Activated effector memory CD4-positive, alpha-beta T cell treated with Interleukin-2 at 50 U/mL for 16 hours (primary cell): ENCODE measurements at places on chromosomes 1 and 21.

GRCh38 chr1:221878134-221878533 lies 136.2 kb upstream of the DUSP10 start:
- no peak for DNase-seq

GRCh38 chr1:233097959-233098580 lies 147.7 kb downstream of the NTPCR start:
- no peak for DNase-seq

DNA sequence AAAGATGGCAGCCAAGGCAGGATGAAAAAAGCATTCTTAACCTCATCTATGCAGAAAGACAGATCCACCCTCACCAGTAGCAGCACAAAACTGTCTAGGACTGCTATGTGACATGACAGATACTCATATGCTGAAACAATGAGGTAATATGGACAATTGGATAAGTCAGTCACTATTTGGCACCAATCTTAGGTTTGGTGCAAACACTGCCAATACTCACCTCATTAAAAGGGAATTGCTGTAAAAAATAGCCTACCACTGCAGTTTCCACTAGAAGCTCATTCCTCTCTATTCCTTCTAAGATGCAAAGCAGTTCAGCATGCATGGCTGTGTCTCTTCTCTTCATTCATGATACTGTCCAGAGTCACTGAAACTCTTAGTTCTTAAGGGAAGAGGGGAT lies 91.7 kb downstream of the TBX15 start:
- no peak for DNase-seq

DNA sequence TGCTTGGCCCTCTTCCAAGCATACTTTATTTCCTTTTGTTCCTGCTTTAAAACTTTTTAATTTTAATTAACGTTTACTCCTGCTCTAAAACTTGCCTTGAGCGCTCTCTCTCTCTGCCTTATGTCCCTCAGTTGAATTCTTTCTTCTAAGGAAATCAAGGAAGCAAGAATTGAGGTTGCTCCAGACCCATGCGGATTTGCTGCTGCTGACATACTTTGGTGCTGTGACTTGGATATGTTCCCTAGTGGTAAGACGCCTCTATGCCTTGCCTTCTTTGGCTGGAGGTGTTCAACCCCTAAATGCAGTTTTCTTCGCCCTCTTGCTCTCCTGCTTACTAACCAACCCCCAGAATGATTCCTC lies 148.1 kb downstream of the ADSS2 start:
- DNase-seq, result no peak

GRCh38 chr1:216314379-216315095 lies 108.7 kb downstream of the USH2A start:
- no peak for DNase-seq

DNA sequence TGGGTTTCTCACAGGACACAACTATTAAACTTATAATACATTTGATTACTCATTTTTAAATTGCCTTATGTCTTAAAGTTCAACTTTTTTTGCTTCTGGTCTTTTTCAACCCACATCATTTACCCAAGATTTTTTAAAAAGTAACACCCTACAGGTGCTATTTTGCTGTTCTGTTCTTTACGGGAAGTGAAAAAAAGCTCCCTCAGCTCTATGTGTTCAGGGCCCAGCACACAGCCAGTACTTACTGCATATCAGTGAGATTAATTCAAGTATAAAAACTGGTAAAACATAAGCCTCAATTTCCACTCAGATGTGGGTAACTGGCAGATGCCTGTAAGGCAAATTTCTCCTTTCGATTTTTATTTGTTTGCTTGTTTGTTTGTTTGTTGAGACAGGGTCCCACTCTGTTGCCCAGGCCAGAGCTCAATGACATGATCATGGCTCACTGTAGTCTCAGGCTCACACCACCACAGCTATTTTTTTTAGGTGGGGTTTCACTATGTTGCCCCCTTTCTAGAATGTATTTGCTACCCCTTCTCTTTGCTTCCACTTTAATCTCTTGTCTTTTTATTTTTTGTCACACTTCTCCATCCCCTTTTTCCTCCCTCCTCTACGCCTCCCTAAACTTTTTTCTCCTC lies 20.3 kb downstream of the RNASEL start:
- DNase-seq, result no peak

DNA sequence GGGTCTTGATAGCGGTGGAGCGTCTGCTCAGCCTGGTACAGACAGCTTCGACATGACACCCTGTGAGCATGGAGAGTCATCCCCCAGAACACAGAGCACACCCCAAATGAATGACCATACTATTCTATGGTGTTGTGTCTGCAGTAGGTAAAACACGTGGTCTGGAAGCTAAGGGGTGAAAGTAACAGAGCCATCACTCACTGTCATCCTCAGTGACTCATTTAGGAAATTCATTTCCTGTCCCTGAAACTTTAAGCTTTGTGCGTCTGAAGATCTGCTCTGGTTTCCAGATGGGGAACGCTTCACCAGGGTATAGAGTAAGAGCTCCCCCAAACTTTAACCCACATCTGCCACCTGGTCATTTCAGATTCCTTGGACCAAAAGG lies 94.8 kb upstream of the DISP3 start:
- DNase-seq, result no peak

DNA sequence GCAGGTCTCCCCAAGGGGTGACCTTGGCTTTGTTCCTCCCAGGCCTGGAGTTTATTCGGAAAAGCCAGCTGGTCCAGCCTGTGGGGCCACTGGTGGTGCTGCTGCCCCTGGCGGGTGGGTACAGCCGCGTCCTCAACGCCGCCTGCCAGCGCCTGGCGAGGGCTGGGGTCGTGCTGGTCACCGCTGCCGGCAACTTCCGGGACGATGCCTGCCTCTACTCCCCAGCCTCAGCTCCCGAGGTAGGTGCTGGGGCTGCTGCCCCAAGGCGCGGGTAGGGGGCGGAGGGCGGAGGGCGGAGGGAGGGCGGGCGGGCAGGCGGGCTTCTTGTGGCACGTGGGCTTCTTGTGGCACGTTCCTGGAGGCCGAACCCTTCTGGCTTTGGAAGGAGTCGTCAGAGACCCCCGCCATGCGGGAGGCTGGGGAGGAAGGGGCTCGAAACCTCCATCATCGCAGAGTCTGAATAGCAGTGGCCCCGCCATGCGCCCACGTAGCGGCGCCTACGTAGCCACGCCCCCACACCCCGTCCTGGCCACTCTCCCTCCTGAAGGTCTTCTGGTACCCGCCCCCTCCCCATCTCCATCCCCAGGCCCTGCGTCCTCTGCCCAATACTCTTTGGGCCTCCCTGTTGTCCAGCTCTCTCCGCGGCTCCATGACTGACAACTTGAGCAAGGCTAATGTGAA lies 16.7 kb downstream of the PCSK9 start:
- no peak for DNase-seq

- peak; percentile 76 for DNase-seq
Observed at GRCh38 chr1:26363549-26364448, 8.8 kb downstream of the ZNF683 start.

DNA sequence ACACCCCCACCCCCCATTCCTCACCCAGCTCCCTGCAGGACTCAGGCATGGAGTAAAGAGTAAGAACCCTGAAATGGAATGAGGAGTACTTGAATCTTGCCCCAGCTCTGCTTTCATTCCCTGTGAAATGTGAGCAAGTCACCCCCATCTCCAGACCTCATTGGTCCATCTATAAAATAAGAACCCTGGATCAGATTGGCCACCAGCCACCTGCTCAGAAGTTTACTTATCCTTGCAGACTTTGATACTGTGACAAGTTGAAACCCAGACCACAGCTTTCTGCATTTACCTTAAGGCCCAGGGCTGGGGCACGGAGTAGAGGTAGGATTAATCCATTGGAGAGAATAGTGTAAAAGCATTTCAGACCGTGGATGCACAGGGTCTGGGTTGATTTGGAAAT lies 2.2 kb downstream of the KISS1 start:
- DNase-seq, result no peak
